ENCODE measurements at places on chromosomes 4 and X. TPM values are rescaled to one million over a fixed set of nuclear protein-coding genes. Genes with fewer than 3 reads are reported as not detected.

HSFX4 gene
- total RNA-seq, result not detected

RHOXF2 gene
- total RNA-seq, result 0.29 TPM

DNA sequence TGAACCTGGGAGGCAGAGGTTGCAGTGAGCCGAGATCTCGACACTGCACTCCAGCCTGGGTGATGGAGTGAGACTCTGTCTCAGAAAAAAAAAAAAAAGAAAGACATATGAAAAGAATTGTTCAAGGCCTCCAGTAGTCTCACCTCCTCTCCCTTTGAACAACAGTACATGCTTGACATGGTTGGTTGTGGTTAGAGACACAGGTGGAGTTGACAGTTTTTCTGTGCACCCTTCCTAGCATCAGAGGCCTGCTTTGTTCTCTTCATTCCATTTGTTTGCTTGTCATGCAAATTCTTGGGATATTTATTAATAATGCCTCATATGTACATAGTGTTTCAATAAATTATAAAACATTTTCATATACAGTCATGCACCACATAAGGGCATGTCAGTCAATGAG, 18.3 kb upstream of the PDCL2 start:
- DNase-seq, result no peak

DNA sequence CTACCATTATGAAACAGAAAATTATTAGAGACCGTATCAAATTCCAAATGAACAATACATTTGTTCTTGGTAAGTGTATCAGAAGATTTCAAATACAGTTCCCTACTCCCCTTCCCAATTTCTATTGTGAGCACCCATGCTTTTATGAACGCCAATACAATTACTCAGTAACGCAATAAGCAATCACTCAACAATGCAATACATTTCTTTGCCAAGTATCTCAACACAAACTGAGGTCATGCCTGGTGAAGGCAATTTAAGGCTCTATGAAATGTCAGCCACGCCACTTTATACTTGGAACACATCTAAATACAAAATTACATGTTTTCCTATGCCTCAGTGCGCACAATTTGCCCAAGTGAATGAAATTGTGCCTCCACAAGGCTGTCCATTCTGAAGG, 712 bp downstream of the PNPLA4 start:
- DNase-seq, result no peak

- DNase-seq, result peak; percentile 15
Measured at GRCh38 chrX:140572724-140573123, 67.9 kb upstream of the SOX3 start.

DNA sequence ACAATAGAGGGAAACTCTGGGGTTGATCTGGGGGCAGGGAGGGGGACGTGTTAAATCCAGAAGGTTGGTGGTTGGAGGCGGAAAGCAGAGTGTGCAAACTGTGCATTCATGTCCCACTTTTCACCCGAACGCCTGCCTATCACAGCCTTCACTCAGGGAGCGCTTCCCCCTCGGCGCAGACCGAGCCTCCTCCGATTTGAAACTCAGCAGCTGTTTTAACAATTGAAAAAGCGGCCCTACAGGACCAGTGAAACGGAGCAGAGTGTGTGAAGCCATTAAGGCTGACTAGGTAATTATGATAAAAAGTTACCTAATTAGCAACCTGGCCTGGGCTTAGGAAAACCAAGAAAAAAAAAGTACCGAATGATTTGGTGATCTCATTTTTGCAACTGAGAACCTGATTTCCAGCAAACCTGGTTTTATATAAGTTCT, 685 bp upstream of the NDNF start:
- no peak for DNase-seq

- DNase-seq, result no peak
Measured at GRCh38 chrX:19907794-19908193, 20.4 kb upstream of the SH3KBP1 start.

DNA sequence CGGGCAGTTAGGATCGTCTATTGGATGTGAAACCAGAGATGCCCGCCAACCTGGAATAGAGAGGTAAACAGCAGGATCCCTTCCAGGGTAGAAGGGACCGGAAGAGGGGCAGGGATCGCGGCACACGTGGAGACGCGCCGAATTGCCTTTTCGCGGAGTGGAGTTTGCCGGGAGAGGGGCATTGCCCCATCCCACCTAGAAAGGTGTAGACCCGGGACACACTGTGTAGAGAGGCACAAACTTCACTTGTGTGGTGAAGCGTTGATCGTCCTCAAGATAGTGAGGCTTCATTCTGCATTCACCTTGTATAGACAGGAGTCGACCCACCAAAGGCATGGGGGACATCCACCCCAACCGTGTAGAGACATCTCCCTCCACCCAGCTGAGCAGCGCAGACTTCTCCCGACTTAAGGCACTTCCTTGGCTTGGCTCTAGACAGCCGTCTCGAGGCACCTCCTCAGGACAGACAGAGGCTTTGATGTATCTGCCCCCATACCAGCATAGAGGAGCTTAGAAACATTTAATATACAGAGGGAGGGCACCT, 410 bp downstream of the GNL3L start:
- peak; percentile 2 for DNase-seq

GRCh38 chr4:77097611-77098010, 21.8 kb upstream of the CCNI start:
- DNase-seq, result no peak

All from RPMI7951 (cell line).